Ammon's horn (tissue), 1 donor: ENCODE measurements at places on chromosomes 7 and 10.

- DNase-seq, result no peak
Measured at GRCh38 chr7:158034571-158034970, 553.1 kb downstream of the PTPRN2 start.

DNA sequence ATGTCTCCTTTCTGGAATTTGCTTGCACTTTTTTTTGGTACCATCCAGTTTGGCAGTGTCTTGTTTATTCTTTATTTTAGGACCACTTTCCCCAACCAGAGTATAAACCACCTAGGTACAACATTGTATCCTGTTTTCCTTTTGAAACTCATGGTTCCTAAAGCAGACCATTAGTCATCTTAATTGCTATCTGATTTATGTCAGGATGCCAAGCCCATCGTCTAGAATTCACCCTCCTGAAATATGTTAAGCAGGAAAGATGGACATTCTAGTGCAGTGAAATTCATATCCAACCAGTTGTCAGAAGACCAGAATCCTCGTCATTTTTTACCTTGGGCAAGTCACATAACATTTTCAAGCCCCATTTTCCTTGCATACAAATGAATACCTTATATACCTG is 223.6 kb upstream of the KMT2E start:
- no peak for DNase-seq

GRCh38 chr7:43938892-43939482 is 12.8 kb downstream of the UBE2D4 start:
- DNase-seq, result no peak

- no peak for DNase-seq
Measured at GRCh38 chr7:15686295-15686956, at the start of gene MEOX2. MEOX2 (minus strand) TSS chr7:15686683; CDS start chr7:15686402, 281 bp downstream.

GRCh38 chr7:105705427-105705826 is 124.1 kb upstream of the EFCAB10 start:
- peak; percentile 53 for DNase-seq

GRCh38 chr10:15672469-15672868 is 47.3 kb downstream of the ITGA8 start:
- no peak for DNase-seq

GRCh38 chr10:126849646-126850045 is 55.6 kb upstream of the DOCK1 start:
- DNase-seq, result no peak

- DNase-seq, result no peak
Measured at GRCh38 chr7:143485500-143485899, 7.8 kb downstream of the TAS2R41 start.

- DNase-seq, result no peak
Measured at GRCh38 chr7:150780292-150780691, 19.9 kb downstream of the TMEM176B start.

DNA sequence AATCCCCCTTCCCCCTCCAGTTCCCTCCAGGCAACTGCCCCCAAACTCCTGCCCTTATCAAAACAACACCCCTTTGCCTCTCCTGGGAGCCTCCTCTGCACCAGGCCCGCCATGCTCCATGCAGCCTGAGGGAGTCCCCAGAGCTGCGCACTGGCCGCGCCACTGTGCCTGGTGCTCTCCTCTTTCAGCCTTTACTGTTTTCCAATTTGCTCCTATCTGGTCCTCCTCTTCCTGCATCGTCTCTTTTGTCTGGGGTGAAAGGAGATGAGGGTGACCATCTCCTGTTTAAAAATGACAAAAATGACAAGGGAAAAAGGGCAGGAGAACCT is 165.8 kb upstream of the ADCY1 start:
- no peak for DNase-seq
